ENCODE measurements at places on chromosomes 11 and 22. TPM values are rescaled to one million over a fixed set of nuclear protein-coding genes. Genes with fewer than 3 reads are reported as not detected.

OR8J1 gene
- not detected for total RNA-seq

SPI1 gene
- total RNA-seq, result 56.0 TPM

RCN1 gene
- total RNA-seq, result 105 TPM

DDTL gene
- total RNA-seq, result 3.6 TPM

BTG4 gene
- not detected for total RNA-seq

VPREB1 gene
- not detected for total RNA-seq

NRIP3 gene
- 2.6 TPM for total RNA-seq

DNAJB7 gene
- total RNA-seq, result not detected

MISFA gene
- 1.8 TPM for total RNA-seq

FIBIN gene
- 169 TPM for total RNA-seq

RIMBP3B gene
- total RNA-seq, result not detected

CST6 gene
- total RNA-seq, result 14.0 TPM

MAJIN gene
- total RNA-seq, result not detected

C22orf31 gene
- not detected for total RNA-seq

All from aorta (tissue), 5 donors.